ENCODE measurements at places on chromosomes 1 and 21.
A peak's percentile ranks its signal among the peaks of the same experiment; 100 is the strongest.

GRCh38 chr1:198640174-198640573, 1.3 kb downstream of the PTPRC start:
- DNase-seq, result no peak

- DNase-seq, result no peak
Measured at GRCh38 chr1:93136445-93136844, 43.8 kb downstream of the TMED5 start.

DNA sequence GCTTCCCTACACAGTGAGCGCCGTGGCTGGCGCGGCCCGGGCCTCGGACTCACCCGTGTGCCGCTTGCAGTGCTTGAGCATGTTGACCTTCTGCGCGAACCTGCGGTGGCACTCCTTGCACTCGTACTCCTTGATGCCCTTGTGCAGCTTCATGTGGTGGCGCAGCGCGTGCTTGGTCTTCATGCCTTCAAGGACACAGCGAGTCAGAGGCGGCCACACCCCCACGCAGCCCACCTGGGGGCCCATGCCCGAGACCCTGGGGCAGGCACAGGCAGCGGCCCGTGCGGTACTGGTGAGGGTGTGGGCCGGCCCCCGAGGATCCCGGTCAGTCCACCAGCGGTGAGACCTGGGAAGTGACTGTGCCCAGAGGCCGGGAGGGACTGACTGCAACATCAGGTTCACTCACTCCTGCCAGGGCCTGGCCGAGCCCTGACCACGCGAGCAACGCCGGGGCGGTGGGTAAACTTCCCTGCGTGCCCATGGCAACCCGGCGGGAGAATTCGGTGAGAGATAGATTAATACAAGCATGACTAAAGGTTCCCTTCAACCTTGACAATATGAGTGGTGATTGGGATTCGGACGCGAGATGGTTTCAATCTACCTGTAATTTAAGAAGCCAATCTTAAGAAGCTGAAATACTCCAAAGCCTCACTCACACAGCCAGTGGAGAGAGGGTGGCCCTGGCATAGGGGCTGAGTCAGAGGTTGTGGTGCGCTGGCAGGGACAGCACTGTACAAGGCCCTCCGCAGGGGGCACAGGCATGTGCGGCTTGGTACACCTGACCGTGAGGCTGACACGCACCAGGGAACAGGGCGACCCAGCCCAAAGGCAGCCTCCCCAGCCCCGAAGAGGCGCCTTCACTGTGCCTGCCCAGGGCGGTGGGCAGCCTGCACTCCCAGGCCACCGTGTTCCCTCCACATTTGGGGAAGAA, 49.1 kb upstream of the RIPK4 start:
- no peak for DNase-seq

DNA sequence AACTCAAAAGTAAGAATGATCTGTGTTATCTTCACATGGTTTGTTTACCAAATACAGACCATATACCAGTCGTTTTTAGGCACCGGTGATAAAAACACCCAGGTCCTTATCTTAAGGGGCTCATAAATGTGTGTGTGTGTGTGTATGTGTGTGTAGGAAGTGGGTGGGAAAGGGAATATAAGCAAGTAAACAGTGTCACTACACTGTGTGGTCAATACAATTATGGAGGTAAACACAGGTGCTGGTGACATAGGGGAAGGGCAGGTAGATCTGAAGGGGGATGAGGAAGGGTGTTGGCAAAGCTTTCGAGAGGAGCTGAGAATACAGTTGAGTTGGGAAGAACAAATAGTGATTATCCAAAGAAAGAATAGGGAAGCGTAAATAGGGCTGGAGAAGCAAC, 19.1 kb upstream of the MRPS6 start:
- DNase-seq, result no peak

DNA sequence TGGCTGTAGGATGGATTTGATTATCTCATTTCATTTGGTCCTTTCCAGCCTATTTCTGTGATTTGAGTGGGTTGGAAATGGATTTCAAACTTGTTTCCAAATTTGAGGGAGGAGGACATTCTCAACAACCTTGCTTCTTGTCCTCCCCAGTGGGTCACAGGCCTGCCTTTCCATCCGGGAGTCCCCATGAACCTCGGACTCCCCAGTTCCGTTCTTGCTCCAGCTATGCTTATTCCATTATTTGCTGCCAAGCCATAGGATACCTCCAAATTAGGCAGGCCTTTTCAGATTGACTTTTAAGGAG, 97.8 kb downstream of the DUSP10 start:
- peak; percentile 50 for DNase-seq

GRCh38 chr1:224802617-224803016, 126.9 kb upstream of the DNAH14 start:
- no peak for DNase-seq

GRCh38 chr1:10084045-10084444, 51.3 kb downstream of the UBE4B start:
- no peak for DNase-seq

GRCh38 chr1:183306317-183307042, 111.7 kb downstream of the NMNAT2 start:
- no peak for DNase-seq

- no peak for DNase-seq
Measured at GRCh38 chr1:65378247-65378946, 42.1 kb upstream of the LEPR start.

- DNase-seq, result no peak
Measured at GRCh38 chr1:58687516-58687915, 12.3 kb downstream of the MYSM1 start.

- DNase-seq, result no peak
Measured at GRCh38 chr21:31158789-31159581, 120.7 kb upstream of the KRTAP19-8 start.

DNA sequence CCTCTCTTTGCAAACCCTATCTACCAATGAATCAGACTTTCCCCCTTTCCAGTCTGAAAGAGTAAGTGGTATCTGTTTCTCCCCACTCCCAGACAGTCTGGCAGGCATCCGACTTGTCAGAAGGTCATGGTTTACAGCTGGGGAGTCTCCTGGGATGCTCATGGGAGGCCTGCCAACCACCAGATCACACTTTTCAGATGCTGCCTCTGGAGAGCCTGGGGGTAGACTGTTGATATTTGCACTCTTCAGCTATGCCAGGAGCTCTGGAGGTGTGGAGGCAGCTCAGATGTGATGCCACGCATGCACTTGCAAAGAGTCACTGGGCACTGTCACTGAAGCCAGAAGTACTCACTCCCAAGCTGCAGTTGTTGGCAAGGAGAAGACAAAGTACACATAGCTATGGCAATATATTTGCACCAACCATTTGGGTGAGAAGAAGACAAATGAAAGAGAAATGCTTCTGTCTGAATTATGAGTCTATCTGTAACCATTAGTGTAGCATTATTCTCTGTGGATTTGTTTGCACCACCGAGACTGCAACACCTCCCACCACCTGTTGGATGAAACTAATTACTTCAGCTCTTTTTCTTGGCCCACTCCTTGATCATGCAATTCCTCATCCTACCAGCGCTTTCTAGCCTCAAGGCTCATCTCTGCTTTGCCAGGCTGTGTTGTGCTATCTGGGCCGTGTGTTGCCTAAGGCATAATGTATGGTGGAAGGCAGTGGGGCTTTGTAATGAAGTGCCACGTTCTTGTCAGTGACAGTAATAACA, 133.0 kb upstream of the SPAG17 start:
- no peak for DNase-seq

- no peak for DNase-seq
Measured at GRCh38 chr1:17999884-18000283, 107.7 kb upstream of the IGSF21 start.

DNA sequence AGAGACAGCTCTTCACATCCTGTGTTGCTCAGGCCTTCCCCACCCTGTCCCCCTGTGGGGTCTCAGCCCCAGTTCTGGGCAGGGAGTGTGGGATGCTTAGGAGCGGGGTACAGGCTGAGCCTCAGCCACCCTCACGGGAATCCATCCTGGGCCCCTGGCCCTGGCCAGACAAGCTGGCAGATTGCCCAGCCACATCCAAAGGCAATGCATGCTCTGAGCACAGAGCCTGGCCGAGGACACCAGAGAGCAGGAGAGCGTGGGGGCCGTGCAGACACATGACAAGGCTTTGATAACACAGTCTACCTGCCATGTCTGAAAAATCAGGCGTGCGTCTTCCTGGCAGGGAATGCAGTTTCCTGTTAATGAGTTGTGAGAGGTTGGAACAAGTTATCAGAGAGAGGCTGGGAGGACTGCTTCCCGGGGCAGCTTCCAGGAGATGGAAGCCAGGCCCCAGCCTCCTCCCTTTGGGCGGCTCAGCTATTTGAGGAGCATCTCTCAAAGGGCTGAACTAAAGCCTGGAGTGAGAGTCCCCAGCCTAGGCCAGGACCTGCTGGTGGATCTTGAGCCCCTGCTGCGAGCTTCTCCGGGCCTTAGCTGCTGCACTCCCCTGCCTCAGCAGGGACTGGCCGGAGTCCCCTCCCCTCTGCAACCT, 72.2 kb upstream of the SELENON start:
- peak; percentile 67 for DNase-seq

- DNase-seq, result no peak
Measured at GRCh38 chr1:3135073-3135702, 66.2 kb downstream of the PRDM16 start.

- DNase-seq, result no peak
Measured at GRCh38 chr1:5992814-5993555, 760 bp upstream of the NPHP4 start.

DNA sequence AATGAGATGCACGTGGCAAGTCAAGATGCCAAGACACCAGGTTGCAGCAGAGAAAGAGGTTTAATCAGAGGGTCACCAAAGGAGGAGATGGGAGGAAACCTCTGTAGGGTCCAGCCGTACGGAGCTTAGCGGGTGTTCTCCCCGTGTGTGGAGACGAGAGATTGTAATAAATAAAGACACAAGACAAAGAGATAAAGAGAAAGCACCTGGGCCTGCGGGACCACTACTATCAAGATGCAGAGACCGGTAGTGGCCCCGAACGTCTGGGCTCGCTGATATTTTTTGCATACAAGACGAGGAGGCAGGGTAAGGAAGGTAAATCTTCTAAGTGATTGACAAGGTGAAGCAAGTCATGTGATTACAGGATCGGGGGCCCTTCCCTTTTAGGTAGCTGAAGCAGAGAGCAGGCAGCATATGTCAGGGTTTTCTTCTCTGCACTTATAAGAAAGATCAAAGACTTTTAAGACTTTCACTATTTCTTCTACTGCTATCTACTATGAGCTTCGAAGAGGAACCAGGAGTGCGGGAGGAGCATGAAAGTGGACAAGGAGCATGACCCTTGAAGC, 41.2 kb upstream of the TDRD10 start:
- DNase-seq, result no peak

DNA sequence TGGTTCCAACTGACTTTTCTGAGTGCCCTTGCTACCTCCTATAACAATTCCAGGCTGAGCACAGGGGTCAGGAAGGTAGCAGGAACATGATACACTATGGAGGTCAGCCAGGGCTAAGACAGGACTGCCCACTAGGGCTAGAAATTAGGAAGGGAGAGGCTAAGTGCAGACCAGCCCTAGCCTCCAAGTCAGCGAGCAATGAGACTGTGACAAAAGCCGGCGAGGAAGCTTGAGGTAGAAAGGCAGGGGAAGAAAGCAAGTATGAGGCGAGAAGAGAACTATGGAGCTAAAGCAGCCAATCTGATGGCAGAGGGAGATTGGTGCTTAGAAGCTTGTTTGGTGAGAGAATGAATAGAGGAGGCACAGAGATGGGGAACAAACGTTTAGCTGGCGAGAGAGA, 4.7 kb downstream of the UROD start:
- no peak for DNase-seq

DNA sequence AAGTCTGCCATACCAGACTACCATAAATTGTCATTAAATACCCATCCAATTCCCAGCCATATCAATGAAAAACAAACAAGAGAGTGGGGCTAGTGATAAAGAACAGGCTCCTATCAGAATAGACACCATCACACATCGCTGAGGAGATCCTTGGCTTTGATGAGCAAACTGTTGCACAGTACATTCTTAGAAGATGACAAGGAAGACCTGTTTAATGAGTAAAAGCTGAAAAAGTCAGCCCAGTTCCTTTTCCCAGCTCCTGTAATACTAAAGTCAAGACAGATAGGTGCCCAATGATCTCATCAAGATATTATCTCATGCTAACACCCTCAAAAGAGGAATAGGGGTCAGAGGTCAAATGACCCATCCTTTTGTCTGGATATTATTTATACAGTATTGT, 164.5 kb upstream of the COA6 start:
- no peak for DNase-seq

- no peak for DNase-seq
Measured at GRCh38 chr1:207901041-207901653, 9.8 kb downstream of the CD34 start.

- DNase-seq, result no peak
Measured at GRCh38 chr1:233540816-233541215, 73.1 kb upstream of the KCNK1 start.

GRCh38 chr1:25869909-25870606, 5.5 kb downstream of the PAQR7 start:
- no peak for DNase-seq

DNA sequence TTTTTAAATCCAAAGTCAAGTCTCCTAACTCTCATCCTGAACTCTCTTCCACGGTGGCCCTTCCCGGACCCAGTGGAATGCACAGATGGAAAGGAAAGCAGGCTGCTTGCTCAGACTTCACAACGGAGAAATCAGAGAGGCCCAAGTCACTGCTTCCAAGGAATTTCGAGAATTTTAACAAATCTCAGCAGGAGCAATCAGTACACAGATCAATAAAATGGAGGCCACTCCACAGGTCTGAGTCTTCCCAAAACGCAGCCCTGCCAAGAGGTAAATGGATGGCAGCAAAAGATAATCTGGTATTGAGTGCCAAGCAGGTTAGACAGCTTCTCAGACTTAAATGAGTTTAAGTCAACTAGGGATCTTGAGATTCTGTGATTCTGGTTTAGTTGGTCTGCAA, 81.1 kb upstream of the TIAM1 start:
- DNase-seq, result no peak

- DNase-seq, result no peak
Measured at GRCh38 chr1:54595956-54596498, 27.3 kb downstream of the FAM151A start.

- DNase-seq, result no peak
Measured at GRCh38 chr1:45035631-45036301, 23.7 kb downstream of the UROD start.

DNA sequence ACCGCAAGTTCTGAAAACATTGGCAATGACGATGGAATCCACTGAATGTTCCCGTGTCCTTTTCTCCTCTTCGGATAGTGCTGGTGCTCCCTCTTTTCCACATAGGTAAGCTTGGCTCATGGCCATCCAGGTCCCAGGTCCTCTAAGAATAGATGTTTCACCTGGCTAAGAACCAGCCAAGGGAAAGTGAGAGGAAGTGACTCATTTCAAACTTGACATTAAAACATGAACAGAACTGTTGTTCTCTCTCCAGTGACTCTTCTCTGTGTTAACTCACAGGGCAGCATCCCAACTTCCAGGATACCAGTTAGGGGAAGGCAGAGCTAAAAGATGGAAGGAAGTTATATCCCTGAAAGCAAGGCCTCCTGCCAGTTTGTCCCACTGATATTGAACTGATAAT, 493.8 kb upstream of the CHRM3 start:
- no peak for DNase-seq

GRCh38 chr1:88394958-88395357, 289.1 kb upstream of the PKN2 start:
- DNase-seq, result no peak

- DNase-seq, result no peak
Measured at GRCh38 chr1:116067566-116067890, 43.7 kb upstream of the MAB21L3 start.

GRCh38 chr1:230715510-230715909, 1.6 kb upstream of the AGT start:
- no peak for DNase-seq

Measured in right forelimb (tissue), 1 donor.